ENCODE measurements at places on chromosomes 2 and 18.

- no peak for DNase-seq
Measured at GRCh38 chr18:34385311-34385710, 160.6 kb upstream of the NOL4 start.

- peak; percentile 80 for DNase-seq
Measured at GRCh38 chr18:77132369-77133050, at the start of gene MBP. Gene MBP, minus strand, starts transcription at chr18:77132783. Its CDS starts 27,522 bp downstream, at chr18:77105261.

DNA sequence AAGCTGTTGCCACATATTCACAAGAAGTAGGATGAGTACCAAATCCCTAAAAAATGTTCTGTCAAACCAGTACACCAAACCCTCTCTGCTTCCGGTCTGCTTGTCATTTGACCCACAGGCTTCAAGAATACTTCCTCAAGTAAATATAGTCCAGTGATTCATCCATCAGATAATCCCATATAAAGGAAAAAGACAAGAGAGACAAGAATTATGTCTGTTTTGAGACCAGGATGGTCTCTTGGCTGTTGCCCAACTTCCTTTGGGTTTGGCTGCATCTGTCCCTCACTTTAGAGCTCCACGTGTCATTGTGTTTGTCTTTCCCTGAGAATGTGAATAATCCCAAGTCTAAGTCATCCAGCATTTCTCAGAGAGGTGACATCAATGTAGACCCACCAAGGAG lies 91.5 kb upstream of the NRP2 start:
- DNase-seq = no peak

GRCh38 chr2:106038601-106039375 lies 155.3 kb downstream of the UXS1 start:
- no peak for DNase-seq
